ENCODE measurements at places on chromosomes 2 and 18. TPM values are rescaled to one million over a fixed set of nuclear protein-coding genes. Genes with fewer than 3 reads are reported as not detected.

The CGREF1 gene
- 5.2 TPM for total RNA-seq

The PRADC1 gene
- total RNA-seq = 52.7 TPM

The MRO gene
- not detected for total RNA-seq

The PLB1 gene
- total RNA-seq = 1.6 TPM

The DLGAP1 gene
- total RNA-seq = not detected

The UPP2 gene
- not detected for total RNA-seq

The DYNAP gene
- not detected for total RNA-seq

GRCh38 chr18:64993695-64994094, 757.1 kb upstream of the CDH7 start:
- DNase-seq = no peak

DNA sequence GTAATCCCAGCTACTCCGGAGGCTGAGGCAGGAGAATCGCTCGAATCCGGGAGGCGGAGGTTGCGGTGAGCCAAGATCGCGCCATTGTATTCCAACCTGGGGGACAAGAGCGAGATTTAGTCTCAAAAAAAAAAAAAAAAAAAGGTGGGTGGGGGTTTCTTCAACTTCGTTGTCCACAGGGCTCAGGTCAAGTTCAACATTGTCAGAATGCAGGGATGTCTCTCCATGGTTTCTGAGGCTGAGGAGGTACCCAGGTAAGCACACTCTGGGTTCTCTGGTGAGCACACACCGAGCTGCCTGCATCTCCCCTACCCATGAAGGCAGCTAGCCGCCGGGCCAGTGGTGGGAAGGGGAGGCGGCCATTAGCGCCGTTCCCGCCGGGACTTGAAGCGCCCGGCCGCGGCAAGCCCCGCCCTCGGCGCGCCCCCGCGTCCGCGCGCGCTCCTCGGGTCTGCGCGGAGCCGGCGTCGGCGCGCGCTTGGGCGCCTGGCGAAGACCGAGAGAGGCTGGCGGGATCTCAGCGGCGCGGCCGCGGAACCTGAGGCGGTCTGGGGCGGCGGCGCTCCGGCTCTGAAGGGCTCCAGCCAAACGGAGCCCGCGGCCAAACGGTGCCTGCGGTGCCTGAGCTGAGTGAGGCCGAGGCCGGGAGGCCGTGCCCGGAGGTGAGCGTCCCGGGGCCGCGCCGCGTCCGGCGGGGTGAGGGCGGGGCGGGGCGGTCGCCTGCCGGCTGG, at the start of gene UBXN2A:
TSS of gene UBXN2A (plus strand) at position 477 of the 731 bp plus-strand sequence. CDS start 17,852 bp downstream, outside the sequence.
- DNase-seq = peak; percentile 82

- DNase-seq = no peak
These were observed 159.2 kb downstream of the GALNT3 start for GRCh38 chr2:165634855-165635254.

DNA sequence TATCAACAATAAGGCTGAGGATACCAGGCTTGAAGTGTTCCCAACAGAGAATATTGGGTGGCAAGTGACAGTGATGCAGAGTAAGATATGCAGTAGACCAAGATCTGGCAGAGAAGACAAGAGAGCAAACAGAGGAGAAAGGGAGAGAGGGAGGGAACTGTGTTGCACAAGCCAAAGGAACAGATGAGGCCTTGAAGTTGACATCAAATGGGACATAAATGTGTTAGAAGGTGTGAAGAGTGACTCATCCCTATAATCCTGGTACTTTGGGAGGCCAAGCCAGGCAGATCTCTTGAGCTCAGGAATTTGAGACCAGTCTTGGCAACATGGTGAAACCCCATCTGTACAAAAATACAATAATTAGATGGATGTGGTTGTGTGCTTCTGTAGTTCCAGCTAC, 342.9 kb downstream of the PARD3B start:
- DNase-seq = no peak

DNA sequence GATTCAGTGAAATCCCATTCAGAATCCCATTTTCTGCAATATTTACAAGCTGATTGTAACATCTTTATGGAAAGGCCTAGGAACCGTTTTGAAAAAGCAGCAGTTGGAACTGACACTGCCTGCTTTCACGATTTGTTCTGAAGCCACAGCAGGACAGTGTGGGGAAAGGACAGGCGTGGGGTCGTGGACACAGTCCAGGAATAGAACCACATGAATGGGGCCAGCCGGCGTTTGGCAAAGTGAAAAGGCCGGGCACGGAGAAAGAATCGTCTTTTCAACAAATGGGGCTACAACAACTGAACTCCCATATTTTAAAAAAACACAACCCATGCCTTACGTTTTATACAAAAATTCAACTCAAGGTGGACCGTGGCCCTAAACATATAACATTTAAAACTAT, 69.8 kb downstream of the SLC66A2 start:
- no peak for DNase-seq

DNA sequence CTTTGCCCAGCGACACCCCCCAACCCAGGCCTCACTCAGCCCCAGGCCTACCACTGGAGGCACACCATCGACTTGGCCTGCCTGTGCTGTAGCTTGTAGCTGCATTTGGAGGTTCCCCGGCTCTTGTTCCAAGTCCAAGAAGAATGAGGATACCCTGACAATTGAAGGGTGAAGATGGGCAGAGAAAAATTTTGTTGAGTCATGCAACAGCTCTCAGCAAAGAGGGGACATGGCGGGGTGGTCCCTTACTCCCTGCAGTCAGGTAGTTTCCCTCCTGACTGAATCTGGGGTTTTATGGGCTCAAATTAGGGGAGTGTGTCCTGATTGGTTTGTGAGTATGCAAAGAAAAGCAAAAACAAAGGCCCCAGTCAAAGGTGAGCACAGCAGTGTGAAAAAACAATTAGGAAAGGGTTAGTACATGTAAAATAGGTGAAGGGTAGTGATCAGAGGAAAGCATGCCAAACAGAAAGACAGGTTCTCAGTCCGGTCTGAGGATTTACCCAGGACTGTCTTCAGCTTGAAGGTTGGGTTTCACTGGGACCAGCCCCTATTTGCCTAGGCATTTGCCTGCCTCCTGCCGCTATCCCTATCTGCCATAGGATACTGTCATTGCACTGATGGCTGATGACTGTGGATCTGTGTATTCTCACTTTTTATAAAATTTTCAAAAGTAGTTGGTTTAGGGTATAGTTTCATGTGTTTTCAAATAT, 316.4 kb upstream of the RND3 start:
- no peak for DNase-seq

- DNase-seq = no peak
These were observed 46.3 kb downstream of the CABLES1 start for GRCh38 chr18:23181547-23181946.

GRCh38 chr18:79458131-79458838, 62.6 kb downstream of the NFATC1 start:
- peak; percentile 83 for DNase-seq

DNA sequence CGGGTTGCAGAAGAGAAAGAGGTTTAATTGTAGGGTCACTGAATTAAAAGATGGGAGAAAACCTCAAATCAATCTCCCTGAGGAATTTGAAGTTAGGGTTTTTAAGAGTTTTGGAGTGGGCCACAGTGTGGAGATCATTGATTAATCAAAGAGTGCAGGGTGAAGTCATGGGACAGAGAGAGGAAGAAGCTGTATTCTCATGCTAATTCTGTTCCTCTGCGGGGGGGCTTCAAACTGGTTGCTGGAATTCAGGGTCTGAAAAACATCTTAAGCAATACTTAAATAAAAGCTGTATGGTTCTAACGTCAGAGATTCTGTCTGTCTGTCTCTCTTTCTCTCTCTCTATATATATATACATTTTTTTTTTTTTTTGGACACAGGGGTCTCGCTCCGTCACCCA, 169.8 kb upstream of the SPATS2L start:
- no peak for DNase-seq

DNA sequence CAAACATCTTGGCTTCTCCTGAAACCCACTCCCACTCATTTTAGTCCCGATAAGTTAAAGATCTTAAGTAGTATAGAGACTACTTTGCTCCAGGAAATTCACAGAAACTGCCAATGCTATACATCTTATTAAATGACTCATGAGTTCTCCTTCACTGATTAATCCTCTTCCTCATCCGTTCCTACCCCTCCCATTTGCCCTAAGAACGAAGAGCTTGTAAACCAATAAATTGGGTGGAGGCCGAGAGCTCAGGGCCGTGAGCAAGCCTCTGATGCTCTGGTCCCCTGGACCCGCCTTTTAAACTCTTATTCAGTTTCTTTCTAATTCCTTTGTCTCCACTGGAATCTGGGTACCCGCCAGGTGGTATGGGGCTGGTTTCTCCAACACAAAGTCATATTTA, 68.6 kb downstream of the METTL8 start:
- no peak for DNase-seq

GRCh38 chr18:49052891-49053644, 102.3 kb upstream of the SMAD7 start:
- peak; percentile 96 for DNase-seq

- peak; percentile 42 for DNase-seq
These were observed 80.1 kb upstream of the SPOPL start for GRCh38 chr2:138421315-138421970.

DNA sequence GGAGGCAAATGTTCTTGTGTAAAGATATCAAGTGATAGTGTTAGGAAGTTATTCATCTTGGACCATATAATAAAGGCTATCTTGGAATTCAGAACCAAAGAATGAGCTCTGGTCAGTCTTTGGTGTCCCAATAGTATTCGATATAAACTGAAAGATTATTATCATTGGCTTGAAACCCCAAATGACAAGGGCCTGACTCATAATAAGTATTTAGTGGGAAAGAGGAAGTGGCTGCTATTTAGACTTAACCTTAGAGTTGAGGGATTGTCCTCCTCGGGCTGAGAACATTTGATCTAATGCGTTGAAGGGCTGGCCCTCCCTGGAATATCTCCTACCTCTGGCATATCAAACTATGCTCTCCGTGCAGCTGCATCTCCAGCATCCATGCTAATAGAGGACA, 67.5 kb downstream of the CDH20 start:
- DNase-seq = peak; percentile 53

GRCh38 chr2:111670776-111671175, 213.2 kb downstream of the ANAPC1 start:
- no peak for DNase-seq

DNA sequence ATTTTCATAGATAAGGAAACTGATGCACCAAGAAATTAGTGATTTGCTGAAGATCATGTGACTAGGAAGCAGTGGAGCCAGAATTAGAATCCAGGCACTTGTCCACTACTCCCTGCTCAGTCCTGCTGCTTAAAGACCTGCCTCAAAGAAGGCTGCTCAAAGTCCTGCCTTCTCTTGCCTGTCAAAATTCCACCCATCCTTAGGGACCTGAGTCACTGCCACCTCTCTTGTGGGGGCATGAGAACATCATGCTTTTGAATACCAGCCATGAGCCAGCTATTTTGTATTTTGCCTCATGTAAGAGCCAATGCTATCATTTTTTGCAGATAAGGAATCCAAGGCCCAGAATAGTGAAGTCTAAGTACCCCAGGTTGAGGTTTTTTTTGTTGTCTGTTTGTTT, 47.1 kb downstream of the DDX1 start:
- DNase-seq = peak; percentile 19

- DNase-seq = no peak
These were observed 510.9 kb downstream of the PARD3B start for GRCh38 chr2:205056151-205056561.

GRCh38 chr2:227545990-227546389, 52.7 kb upstream of the SCYGR2 start:
- DNase-seq = peak; percentile 10

DNA sequence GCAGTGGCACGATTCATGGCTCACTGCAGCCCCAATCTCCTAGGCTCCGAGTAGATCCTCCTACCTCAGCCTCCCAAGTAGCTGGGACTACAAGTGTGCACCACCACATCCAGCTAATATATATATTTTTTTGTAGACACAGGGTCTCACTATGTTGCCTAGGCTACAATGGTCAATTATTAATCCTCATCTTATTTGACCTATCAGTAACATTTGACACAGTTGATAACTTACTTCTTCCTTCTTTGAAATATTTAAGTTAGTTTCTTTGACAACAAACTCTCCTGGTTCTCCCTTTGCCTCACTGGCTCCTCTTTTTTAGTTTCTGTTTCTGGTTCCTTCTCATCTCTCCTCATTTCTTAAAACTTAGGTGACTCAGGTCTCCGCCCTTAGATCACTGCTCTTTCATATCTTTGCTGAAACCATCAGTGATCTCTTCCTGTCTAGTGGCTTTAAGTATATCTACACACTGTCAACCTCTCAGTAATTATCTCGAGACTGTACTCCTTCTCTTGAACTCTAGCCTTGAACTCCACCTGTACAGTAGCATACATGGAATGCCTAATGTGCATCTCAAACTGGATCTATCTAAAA, 11.5 kb downstream of the PGAP1 start:
- no peak for DNase-seq

DNA sequence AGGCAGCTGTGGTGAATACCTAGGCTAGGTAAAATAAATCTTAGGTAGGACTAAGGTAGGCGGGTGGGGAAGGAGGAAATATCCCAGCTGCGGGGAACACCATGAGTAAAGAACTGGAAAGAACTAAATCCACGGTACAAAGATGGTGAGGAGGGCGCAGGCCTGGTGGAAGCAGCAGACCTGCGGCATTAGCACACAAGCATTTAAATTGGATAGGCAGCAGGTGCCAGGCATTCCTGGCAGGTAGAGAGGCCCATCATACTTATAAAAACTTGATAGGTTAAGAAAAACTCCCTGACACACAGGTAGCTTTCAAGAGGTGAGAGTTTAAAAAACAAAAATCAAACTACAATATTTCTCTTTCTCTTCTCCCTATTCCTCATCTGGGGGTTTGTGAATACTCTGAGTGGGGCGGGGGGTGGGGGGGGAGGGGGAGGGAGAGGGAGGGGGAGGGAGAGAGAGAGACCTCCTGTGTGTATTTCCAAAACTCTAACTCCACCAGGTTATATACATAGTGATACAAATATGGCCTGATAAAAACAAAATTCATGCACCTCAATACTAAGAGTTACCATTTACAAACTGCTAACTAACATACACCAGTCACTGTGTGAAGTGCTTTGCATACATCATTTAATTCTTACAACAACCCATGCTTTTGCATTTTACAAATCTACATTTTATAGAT, 13.5 kb downstream of the AAK1 start:
- DNase-seq = no peak

- no peak for DNase-seq
These were observed 28.8 kb downstream of the ANKRD30B start for GRCh38 chr18:14776801-14777200.

DNA sequence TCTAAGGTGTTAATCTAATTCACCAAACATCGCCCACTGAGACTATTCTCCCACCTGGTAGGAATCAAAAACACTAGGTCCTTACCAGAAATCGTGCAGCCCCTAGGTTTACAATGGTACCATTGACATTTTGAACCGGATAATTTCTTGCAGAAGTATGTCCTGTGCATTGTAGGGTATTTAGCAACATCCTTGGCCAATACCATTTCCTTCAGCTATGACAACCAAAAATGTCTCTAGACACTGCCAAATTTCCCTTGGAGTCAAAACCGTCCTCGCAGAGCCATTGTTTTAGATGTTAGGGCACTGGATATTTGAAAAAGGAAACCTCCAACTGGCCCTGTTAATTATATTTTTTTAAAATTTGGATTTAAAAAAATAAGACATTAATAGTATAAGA, 3.8 kb downstream of the VPS54 start:
- no peak for DNase-seq

GRCh38 chr18:44036501-44036900, 644.2 kb upstream of the SETBP1 start:
- DNase-seq = no peak

- DNase-seq = peak; percentile 82
These were observed 968 bp upstream of the RALBP1 start for GRCh38 chr18:9474108-9474982.
